ENCODE measurements at places on chromosomes 16 and 17. TPM values are rescaled to one million over a fixed set of nuclear protein-coding genes. Genes with fewer than 3 reads are reported as not detected.

GRCh38 chr17:4947411-4948165 lies 742 bp downstream of the PFN1 start:
- DNase-seq: peak; percentile 80
- H3K27me3 ChIP-seq: no peaks in the 10 kb centered on the region
- peaks cover 50% of the 10 kb centered on the region for H3K36me3 ChIP-seq
- peak overlapping the region; percentile 99 for H3K27ac ChIP-seq
- peaks cover 45% of the 10 kb centered on the region for H3K4me1 ChIP-seq

DNA sequence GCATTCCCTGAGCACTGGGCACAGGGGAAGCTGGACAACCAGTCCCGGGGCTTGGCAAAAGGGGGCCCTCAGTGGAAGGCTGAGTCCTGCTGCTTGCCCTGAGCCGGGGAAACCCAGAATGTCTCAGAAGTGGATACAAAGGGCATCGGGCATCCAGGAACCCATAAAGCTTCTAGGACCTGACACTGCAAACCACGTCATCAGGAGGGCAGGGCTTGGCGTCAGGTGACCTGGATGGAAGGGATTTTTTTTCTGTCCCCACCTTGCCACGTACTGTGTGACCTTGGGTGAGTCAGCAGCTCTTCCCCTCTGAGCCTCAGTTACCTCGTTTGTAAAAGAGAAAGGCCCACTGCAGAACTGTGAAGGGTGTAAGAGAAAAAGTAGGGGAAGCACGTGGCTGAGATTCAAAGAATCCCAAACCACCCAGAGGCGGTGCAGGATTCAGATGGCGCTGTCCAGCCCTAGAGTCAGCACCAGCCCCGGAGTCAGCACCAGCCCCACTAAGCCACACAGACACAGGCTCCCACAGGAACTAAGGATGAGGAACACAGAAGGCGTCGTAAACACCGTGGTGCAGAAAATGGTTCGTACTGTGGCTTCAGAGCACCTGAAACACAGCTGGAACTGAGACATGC lies 53.7 kb downstream of the C16orf95 start:
- no peaks in the 10 kb centered on the region for H3K36me3 ChIP-seq
- no peak overlapping the region for H3K27ac ChIP-seq
- no peaks in the 10 kb centered on the region for H3K27me3 ChIP-seq
- peak; percentile 4 for DNase-seq

- H3K27me3 ChIP-seq: no peaks in the 10 kb centered on the region
- DNase-seq: no peak
- H3K4me1 ChIP-seq: peaks cover 71% of the 10 kb centered on the region
- H3K36me3 ChIP-seq: no peaks in the 10 kb centered on the region
- peak overlapping the region; percentile 66 for H3K4me3 ChIP-seq
- H3K27ac ChIP-seq: peak overlapping the region; percentile 72
Measured at GRCh38 chr16:57541754-57542435, 548 bp upstream of the ADGRG5 start.

The GRAP gene
- total RNA-seq: 11.9 TPM

DNA sequence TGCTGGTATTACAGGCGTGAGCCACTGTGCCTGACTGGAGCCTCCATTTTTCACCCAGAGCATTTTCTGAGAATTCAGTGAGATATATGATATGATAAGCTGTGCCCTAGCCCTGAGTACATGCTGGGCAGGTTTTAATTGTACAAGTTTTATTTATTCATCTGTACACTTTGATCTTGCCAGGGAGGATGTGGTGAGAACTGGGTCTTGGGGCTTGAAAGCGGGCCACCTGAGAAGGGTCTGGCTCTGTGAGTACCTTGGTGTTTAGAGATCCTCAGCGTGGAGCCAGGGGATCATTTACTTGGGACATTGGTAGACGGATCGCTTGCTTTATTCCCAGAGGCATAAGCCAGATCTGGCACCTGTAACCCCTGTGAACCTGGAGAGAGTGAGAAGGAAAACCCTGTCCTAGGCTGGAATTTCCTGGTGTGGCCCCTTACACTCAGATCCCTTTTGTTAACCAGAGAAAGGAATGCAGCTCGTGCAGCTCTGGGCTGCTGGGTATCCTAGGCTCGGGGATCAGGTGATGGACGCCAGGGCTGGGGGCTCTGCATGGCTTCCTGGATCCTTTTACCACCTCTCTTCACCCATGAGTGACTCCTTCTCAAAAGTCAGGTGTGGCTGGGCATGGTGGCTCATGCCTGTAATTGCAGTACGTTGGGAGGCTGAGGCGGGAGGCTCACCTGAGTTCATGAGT lies 91.9 kb downstream of the ABCC1 start:
- peaks cover 14% of the 10 kb centered on the region for H3K4me1 ChIP-seq
- peak overlapping the region; percentile 48 for H3K27ac ChIP-seq
- H3K27me3 ChIP-seq: no peaks in the 10 kb centered on the region
- DNase-seq: no peak
- H3K4me3 ChIP-seq: no peak overlapping the region

DNA sequence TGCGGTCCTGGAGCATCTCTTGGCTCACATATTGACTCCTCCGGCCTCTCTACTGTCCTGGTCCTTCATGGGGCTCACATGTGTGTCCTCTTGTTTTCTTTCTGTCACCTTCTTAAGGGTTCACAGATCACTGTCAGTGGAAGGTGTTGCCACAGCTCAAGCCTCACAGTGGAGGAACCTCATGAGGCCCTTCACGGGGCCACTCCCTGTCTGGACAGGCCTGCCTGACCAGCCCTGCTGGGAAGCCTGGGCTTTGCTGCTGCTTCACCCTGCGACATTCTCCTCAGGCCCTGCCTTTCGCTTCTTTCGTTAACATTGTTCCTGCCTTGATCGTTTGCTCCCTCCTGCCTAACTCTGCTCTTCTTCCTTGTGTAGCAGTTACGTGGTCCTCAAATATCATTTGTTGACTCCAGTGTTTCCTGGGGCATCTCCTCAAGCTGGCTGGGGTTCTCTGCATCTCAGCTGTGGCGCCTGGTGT lies 55.9 kb downstream of the WDR45B start:
- peaks cover 21% of the 10 kb centered on the region for H3K36me3 ChIP-seq
- DNase-seq: no peak
- H3K4me1 ChIP-seq: peaks cover 40% of the 10 kb centered on the region

DNA sequence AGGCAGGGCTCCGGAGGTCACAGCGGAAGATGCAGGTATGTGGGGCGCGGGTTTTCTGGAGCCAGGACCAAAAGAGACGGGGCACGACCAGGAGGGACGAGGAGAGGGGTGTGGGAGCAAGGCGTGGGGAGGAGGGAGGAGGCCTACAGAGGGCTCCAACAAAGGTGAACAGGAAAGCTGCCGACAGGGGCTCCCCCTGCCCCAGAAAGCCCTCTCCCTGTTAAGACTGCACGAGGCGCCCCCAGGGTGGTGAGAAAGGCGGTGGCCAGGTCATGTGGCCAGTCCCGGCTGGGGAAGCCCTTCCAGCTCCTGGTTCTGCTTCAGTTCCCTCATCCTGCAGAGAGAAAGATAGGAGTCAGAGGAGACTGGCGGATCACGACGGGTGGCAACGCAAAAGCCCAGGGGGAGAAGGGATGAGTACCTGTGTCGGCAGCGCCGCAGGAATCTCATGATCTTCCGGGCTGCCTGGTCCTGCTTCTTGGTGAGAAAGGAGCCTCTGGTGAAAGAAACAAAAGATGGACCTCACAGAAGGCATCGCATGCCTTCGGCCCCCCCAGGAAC lies 949 bp upstream of the SPAG7 start:
- DNase-seq: peak; percentile 65
- no peak overlapping the region for H3K27ac ChIP-seq
- H3K27me3 ChIP-seq: no peaks in the 10 kb centered on the region
- peaks cover 35% of the 10 kb centered on the region for H3K36me3 ChIP-seq
- H3K4me1 ChIP-seq: peaks cover 34% of the 10 kb centered on the region
